CD4-positive, alpha-beta T cell treated with Interleukin-10 for 1 hour (primary cell): ENCODE measurements at places on chromosomes 6 and 20.
A peak's percentile ranks its signal among the peaks of the same experiment; 100 is the strongest.

GRCh38 chr6:135535989-135536414 is 38.5 kb upstream of the AHI1 start:
- peak; percentile 53 for DNase-seq

GRCh38 chr6:33171016-33171879 is 21.0 kb downstream of the COL11A2 start:
- DNase-seq = no peak

DNA sequence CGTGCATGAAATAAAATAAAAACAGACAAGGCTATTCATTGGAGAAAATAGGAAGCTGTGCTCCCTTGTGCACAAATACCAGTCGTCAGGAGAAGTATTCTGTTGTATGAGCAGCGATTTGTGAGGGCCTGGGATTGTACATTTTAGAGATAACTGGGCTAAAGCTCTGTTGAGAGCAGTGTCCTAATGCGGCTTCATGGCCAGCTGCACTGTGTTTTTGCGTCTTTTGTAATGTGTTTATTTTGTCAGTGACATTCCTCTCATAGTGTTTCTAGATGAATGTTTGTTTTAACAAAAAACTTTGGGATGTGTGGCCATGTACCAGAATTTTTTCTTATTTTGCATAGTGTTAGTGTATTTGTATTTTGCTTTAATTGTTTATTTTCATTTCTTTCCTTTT is 14.8 kb downstream of the ERMARD start:
- DNase-seq = no peak

DNA sequence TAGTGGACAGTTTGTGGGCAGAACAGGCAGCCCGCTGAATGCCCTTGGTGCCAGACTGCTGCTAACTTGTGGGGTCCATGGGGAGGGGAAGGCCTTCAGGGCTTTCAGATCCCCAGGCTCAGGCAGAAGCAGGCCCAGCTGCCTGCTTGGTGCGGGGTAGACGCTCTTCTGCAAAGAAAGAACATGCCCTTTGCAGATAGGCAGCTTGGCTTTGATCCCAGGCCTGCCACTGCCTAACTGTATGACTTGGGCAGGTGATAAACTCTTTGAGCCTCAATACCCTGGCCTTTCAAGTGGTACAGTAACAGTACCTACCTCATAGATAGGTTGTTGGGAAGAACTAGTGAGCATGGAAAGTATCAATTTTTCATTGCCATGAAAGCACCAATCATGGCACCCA is 28.4 kb downstream of the CHMP4B start:
- no peak for DNase-seq

DNA sequence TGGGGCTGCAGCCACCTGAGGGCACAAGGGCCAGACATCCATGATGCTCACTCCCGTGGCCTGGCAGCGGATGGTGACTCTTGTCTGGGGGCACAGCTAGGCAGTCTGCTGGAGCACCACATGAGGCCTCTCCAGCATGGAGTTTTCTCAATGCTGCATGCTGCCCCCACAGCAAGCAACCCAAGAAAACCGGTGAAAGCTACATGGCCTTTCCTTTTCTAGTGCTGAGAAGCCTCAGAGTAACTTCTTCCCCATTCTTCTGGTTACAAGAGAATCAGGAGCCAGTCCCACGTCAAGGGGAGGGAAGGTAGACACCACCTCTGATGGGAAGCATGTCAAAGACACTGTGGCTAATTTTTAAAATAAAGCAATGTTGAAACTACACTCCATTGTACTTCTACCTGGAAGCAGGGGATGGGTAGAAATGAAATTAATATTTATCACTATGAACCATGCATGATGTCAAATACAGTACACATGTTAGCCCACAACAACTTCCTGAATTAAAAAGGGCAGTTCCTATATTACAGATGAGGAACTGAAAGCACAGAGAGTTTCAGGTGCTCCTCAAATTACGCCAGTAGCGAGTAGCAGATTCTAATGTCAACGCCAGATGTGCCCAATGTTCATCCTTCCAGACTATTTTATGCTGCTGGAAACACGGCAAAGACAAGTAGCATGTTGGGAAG is 101.5 kb downstream of the LAMP5 start:
- DNase-seq = no peak

DNA sequence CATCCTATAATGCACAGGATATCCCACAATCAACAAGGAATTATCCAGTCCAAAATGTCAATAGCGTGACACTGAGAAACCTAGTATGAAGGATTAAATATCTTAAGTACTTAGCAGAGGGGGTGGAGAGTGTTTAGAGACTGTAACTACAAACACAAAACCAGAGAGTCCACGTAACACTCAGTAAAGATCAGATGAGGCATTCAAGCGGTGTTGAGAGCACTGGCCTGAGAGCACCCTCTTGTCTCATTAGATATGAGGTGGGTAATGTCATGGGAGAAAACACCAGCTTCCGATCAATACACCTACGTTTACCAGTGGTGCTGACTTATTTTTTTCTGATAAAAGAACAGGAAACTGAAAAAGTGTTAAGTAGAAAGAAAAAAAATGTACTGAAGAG is 2.3 kb downstream of the FAM184A start:
- DNase-seq = peak; percentile 52

DNA sequence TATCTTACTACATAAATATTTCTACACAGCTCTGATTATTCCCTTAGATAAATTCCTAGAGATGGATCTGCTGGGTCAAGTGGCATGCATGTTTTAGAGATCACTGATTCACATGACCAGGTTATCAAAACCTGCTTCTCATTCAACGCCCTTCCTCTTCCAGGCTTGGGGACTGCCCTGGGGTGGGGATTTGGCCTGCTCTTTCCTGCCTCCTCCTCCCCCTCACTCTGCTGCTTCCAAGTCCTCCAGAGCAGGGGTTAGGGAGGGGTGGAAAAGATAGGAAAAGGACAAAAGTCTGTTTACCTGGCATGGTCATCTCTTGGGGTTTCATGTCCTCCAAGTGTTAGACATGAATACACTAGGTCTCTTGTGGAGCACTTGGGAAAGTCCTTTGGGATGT is 105.6 kb upstream of the GPR6 start:
- no peak for DNase-seq
